ENCODE measurements at places on chromosomes 12 and 14.

- DNase-seq, result no peak
Measured at GRCh38 chr14:75934998-75935628, 46.7 kb downstream of the TGFB3 start.

DNA sequence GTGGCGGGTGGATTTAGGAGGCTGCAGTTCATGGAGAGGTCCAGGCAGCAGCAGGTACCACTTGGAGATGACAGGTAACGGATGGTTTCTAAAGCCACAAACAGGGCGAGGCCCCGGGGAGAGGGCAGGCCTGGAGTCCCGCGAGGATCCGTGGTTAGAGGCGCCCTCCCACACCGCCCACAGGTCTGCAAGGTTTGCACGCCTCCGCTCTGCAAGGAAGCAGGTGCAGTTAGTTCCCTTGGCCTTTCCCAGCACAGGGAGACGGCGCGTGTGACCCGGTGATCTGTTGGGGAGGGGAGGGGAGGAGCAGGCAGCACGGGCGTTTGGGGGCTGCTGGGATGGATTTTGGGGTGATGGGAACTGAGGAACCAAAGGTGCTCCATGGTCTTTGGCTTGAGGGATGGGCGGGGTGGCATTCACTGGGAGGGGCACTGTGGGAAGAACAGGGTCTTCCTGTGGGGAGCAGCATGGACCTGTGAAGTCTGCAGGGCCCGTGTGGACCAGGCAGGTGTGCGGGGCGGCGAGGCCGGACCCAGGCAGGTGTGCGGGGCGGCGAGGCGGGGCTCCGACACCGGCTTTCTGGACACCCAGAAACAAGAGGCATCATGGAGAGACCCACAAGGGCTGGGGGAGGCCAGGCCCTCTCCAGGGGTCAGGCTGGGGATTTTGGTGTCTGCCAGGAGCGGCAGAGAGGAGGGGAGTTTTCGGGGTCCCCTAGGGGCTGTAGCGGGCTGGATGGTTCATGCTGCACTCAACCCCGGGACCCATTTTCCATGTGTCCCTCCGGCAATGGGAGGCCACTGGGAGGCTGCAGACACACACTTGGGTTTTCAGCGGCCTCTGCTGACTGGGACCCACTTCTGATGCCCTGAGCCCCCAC, 29.1 kb downstream of the NOC4L start:
- no peak for DNase-seq

DNA sequence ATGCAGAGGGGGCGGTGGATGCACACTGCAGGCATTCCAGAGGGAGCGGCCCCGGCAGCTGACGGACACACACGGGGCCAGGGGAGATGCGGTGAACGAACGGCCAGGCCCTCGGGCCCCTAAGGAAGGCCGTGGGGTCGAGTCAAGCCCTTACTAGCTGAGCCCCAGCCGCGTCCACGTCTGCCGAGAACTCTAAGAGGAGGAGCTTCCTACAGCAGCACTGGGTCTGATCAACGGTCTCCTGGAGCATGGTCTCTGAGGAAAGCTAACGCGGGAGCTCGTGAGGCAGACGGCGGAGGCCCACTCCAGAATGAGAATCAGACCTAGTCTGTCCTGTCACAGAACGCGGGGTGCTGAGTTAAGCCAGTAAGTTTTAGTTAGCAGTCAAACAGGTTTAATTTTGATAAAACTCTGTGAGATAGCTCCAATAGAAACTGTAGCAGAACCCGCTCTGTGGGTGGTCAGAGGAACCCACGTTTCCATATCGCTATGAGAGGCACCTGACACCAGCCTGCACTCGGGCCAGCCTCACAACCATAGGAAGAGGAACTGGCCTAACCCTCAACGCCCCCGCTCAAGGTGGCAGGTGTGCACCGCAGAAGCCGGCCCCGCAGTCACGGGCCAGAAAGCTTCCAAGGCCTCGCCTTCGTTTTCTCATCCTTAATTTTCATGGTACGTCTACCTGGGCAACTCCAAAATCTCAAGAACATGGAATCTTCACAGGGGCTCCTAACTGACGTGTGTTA, 55.5 kb downstream of the CDC42BPB start:
- no peak for DNase-seq

- peak; percentile 68 for DNase-seq
Measured at GRCh38 chr12:121033625-121034349, 5.3 kb downstream of the OASL start.

DNA sequence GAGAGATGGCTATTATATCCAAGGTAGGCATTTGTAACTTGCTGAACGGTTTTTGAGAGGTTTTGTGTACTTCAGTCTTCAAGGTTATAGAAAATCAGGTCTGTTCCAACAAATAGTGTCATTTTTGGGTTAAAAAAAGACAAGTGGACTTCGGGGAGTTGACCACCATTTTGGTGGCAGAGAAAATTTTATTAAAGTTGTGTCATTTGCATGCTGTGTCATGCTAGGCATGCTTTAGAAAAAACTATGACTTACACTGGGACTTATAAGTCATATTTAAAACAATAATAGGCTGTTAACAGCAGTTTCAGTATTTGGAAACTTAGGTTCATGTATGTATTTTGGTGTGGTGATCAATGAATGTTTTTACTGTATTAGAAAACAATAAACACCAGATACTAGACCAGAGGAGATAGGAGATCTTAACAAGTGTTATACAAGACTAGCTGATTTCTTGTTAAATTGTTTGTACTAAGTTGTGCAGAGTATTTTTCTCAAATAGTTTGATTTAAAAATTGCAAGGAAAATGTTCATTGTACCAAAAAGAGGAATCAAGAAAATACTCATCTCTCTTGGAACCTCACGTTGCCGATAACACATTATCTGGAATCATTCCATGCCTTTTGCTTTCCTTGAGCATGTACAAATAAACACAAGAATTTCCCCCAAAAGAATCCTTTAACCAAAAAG, 1.4 kb downstream of the RAN start:
- DNase-seq, result no peak

GRCh38 chr12:120514002-120514401, 15.0 kb downstream of the COQ5 start:
- DNase-seq, result no peak

All from fibroblast of gingiva (primary cell).